ENCODE measurements at places on chromosomes 4 and X.

- no peak for DNase-seq
These were observed 37.0 kb downstream of the SEPSECS start for GRCh38 chr4:25123236-25123635.

DNA sequence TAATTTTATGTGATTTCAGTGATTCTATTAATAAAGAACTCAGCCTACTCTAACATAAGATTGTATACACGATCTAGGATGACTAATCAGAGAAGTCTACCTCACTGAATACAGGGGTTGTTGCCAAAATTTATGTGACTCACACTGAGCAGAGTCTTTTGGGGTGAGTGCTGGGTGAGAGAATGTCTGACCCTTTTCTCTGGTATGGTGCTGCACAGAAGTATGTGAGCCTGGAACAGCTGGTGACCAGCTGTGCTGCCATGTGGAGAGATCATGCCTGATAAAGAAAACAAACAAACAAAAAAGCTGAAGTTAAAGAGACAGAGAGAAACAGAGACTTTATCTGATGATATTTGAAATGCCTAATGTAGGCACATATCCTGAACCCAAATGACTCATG is 618.1 kb upstream of the GRIA3 start:
- no peak for DNase-seq

DNA sequence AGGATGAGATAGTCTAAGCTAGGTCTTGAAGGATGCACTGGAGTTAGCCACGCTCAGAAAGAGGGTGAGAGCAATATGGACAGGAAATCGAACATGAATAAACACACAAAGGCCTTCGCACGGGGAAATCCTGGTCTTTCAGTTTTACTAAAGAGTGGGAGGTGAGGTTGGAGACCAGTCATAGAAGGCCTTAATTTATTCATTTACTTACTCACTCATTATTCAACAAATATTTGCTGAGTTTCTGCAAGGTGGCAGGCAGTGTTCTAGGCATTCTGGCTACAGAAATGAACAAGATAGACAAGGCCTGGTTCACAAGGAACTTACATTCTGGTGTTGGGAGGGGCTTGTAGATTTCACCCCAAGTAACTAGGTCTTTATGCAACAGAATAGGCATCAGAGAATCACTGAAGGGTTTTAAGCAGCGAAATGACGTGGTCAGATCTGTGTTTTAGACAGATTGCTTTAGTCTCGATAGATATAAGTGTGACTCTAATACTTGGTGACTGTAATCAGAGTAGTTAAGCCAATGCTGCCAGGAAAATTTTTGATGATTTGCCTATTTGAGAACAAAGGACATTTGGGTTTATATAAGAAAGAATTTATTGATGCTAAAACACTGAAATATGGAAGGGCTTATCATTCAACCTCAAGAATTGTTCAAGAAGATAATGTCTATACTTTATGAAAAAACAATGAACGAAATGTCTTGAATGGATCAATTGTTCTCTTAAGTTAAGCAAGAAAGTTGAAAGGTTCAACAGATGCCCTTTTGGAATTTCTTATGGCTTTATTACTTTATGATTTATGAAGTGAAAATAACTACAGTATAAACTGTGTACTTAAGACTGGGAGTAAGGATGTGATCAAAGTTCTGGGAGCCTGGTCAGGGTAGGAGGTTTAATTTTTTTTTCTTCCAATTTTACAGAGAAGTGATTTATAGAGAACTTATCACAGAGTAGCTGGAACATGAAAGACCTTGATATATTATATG is 184.4 kb upstream of the CASK start:
- no peak for DNase-seq

DNA sequence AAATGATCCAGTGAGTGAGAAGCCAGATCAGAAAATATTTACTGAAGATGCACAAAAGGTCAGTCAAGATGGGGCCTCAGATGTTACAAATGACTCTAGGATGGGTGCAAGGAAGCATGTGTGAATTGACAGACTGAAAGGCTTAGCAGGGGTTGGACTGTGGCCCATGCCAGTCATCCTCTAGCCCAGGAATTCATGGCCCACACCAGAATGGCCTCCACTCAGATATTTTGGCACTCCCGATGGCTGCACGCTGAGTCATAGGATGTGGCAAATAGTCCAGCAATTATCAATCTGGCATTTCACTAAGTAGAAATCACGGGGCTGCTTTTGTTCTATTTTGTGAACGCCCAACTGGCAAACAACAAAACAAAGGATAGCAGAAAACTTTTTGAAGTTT is 406.5 kb downstream of the IQCM start:
- DNase-seq: no peak

- peak; percentile 14 for DNase-seq
These were observed 74.8 kb downstream of the IL15 start for GRCh38 chr4:141711211-141711610.

DNA sequence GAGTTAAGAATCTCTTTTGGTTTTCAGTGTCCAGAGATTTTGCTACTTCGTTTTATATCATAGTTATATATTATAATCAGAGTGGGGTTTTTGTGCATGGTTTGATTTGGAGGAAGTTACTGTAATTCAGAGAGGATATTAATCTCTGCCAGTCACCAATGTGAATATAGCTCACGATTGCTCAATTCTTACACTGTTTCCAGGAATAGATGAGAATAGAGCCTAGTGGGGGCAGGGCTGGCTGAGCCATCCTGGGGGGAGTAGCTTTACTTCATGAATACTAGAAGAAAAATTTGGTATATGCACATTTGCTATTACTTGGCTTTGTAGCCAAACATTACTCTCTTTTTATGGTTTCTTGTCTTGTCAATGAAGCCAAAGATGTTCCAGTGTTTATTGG is 60.9 kb upstream of the TRPC3 start:
- DNase-seq: no peak

- no peak for DNase-seq
These were observed 904.2 kb downstream of the STPG2 start for GRCh38 chr4:97238956-97239666.

GRCh38 chr4:43233321-43233720 is 340.8 kb downstream of the GRXCR1 start:
- DNase-seq: no peak

DNA sequence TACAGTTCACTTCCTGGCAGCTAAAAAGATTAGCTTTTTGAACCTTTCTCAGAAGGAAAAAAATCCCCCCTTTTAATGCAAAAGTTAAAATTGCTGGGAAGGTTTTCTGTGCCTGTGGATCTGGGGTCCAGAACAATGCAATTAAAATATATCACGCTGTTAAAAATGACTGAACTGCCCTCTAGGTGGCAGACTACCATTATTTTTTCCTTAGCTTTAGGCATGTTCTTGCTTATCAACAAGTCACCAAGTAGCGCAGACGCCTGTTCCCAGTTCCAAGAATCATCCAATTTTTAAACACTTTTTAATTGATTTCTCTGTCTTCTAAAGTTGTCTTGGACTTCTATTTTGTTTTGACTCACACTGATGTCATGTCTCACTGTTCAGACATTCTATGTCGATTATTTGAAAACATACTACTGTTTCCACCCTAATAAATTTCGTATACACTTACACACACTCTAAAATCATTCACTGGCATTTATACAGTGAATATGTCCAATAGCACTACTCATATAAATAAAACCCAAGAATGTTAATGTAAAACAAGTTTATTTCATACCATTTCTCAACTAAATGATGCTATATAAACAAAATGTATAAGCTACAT is 661.6 kb downstream of the RAPGEF2 start:
- no peak for DNase-seq

GRCh38 chr4:48462363-48462762 is 20.8 kb upstream of the SLC10A4 start:
- no peak for DNase-seq

GRCh38 chr4:146415829-146416228 is 105.9 kb downstream of the SLC10A7 start:
- DNase-seq: no peak

- no peak for DNase-seq
These were observed 47.0 kb downstream of the SOD3 start for GRCh38 chr4:24842356-24842755.

DNA sequence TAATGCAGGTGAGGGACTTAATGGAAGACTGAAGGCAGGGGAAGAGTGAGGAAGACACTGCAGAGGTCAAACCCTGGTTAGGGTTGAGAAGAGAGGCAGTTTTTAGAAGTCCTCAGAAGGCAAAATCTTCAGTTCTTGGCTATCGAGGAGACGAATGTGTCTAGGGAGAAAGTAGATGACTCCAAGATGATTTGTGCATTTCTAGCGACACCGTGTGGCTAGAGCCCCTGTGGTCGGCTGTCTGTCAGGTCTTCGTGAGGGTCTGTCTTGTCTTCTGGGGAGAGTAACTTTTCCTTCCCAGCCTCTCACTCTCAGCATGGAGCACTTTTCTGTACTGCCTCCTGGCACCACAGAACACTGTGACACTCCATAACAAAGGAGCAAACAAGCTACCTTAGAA is 458.1 kb downstream of the STIM2 start:
- no peak for DNase-seq

- peak; percentile 56 for DNase-seq
These were observed 5.9 kb upstream of the SEPTIN6 start for GRCh38 chrX:119698845-119699244.

GRCh38 chrX:7889135-7889534 is 38.1 kb downstream of the PNPLA4 start:
- DNase-seq: peak; percentile 0

DNA sequence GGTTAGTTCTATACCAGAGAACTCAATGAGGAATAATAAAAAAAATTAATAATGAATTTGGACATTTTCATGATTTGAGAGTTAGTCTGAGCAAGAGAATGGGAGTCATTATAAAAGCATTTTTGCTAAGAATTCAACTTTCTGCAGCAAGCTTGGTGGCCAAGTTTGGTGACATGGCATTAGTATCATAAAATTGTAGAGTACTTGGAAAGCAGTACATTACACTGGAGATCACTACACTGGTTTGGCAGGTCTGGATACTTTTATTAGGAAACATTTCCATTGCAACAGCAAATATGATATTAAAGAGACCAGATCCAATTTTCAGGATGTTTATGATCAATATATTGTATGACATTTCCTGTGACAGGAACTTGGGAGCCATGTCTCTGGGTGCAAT is 249.1 kb upstream of the INTU start:
- DNase-seq: no peak

DNA sequence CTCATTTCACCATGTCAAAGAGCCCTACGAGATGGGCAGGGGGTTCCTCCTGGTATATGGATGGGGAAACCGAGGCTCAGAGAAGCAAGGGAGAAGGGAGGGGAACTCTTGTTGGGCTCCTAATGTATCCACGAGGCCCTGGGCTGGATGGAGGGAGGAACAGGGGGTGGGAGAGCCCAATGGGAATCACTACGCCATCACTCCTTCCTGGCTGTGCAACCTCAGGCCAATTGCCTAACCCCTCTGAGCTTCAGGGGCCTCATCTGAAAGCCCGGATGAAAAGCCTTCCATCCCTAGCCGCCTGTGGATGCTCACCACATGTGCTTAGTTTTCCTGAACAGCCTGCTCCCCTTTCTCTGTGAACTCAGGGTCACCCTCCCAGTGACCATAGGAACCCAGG is 57.8 kb downstream of the PPP2R2C start:
- DNase-seq: no peak

- DNase-seq: no peak
These were observed 583.4 kb downstream of the TRAM1L1 start for GRCh38 chr4:116501954-116502353.

DNA sequence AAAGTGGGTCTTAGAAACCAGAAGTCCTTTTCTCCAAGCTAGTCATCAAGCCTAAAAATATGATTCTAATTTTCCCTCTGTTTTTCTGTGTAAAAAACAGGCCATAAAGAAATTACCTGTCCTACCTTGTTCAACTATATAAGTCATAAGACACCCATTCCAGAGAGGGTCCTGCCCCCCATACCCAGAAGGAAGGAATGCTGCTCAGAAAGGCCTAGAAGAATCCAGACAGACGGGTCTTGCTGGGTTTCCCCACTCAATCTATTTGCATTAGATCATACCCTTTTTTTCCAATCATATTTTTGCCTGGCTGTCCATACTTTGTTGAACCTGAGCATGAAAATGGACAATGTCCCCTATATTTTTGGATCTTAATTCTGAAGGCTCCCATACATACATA is 16.3 kb upstream of the XAGE2 start:
- no peak for DNase-seq

DNA sequence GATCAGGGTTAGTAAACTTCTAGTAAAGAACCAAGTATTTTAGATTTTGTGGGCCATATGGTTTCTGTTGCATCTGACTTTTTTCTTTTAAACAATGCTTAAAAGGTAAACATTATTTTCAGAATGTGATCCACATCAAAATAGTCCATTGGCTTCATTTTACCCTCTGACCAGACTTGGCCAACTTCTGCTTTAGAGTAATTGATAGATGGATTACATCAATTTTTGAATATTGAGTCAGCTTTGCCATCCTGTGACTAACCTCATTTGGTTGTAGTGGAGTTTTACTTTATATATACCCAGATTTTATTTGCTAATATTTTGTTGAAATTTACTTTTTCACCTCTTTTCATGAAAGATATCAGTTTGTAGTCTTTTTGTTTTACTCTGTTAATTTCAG is 559.8 kb downstream of the TLL1 start:
- DNase-seq: no peak

DNA sequence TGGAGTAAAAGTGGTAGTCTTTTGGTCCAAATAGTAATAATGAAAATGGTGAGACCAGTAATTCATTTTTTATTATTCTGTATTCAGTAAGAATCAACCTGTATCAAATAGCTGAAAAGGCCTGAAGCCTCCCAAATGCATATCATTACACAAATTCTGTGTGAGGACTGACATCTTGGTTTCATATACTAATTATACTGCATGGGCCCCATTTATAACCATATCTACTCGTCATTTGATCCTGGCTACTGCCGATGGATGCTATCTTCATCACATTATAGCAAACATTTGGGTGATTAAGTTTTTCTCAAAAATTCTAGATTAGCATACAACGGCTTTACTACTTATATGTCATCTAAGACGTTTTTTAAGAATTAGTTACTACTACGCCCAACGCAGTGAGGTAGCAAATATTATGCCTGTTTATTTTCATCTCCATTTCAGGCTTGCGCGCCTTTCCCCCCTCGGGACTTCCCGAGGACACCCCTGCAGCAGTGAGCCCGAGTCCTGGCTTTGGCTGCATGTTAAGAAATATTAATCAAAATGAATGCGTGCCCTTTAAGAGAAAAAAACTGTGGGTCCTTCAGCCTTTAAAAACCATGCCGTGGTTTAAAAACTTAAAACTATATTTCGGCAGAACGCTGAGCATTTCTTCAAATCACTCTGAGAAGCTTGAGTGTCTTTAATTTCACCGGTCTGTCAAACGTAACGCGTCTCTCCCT is 814 bp upstream of the MMAA start:
- peak; percentile 57 for DNase-seq

- no peak for DNase-seq
These were observed 138.7 kb downstream of the CHRNA9 start for GRCh38 chr4:40473578-40474388.

- peak; percentile 0 for DNase-seq
These were observed at the start of gene MAGEE2 for GRCh38 chrX:75784680-75785491. Gene MAGEE2, minus strand, starts transcription at chrX:75785254. Its CDS starts 203 bp downstream, at chrX:75785051.

All from CD4-positive, alpha-beta T cell treated with Interleukin-17A for 1 hour (primary cell).